ENCODE measurements at places on chromosomes 3 and 15. TPM values are rescaled to one million over a fixed set of nuclear protein-coding genes. Genes with fewer than 3 reads are reported as not detected.

DNA sequence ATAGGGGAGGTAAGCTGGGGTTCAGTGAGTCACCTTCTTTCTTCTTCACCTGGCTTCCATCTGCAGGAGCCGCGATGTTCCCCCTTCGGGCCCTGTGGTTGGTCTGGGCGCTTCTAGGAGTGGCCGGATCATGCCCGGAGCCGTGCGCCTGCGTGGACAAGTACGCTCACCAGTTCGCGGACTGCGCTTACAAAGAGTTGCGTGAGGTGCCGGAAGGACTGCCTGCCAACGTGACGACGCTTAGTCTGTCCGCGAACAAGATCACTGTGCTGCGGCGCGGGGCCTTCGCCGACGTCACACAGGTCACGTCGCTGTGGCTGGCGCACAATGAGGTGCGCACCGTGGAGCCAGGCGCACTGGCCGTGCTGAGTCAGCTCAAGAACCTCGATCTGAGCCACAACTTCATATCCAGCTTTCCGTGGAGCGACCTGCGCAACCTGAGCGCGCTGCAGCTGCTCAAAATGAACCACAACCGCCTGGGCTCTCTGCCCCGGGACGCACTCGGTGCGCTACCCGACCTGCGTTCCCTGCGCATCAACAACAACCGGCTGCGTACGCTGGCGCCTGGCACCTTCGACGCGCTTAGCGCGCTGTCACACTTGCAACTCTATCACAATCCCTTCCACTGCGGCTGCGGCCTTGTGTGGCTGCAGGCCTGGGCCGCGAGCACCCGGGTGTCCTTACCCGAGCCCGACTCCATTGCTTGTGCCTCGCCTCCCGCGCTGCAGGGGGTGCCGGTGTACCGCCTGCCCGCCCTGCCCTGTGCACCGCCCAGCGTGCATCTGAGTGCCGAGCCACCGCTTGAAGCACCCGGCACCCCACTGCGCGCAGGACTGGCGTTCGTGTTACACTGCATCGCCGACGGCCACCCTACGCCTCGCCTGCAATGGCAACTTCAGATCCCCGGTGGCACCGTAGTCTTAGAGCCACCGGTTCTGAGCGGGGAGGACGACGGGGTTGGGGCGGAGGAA, 2.6 kb downstream of the ISLR2 start:
- no peak overlapping the region for H3K27ac ChIP-seq
- peaks cover 96% of the 10 kb centered on the region for H3K27me3 ChIP-seq
- no peak for DNase-seq

GRCh38 chr3:48039487-48040190, 23.4 kb upstream of the MAP4 start:
- H3K36me3 ChIP-seq, result no peaks in the 10 kb centered on the region
- no peak overlapping the region for H3K4me3 ChIP-seq
- H3K27me3 ChIP-seq, result no peaks in the 10 kb centered on the region
- H3K4me1 ChIP-seq, result peaks cover 29% of the 10 kb centered on the region
- DNase-seq, result no peak
- peak overlapping the region; percentile 93 for H3K27ac ChIP-seq

GRCh38 chr15:84783493-84784251, 33.5 kb upstream of the ALPK3 start:
- no peak for DNase-seq
- H3K36me3 ChIP-seq, result peaks cover 29% of the 10 kb centered on the region
- H3K4me3 ChIP-seq, result no peak overlapping the region

DNA sequence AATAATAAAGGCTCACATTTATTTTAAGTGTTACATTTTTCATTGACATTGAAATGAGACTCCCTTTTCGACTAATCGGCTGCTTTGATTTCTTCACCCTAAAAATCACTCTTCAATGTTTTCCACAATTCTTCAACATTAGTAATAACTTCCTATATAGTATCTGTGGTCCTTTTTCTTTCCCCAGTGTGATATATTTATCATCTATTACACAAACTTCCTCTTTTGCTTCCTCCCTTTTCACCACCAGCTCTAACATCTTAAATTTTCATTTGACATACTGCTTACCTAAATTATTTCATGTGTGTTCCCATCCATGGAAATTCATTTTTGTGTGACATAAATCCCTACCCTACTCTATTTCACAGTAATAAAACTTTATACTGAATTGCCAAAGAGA, 244.4 kb downstream of the TIGIT start:
- H3K36me3 ChIP-seq, result peaks cover 4% of the 10 kb centered on the region
- DNase-seq, result no peak
- H3K4me1 ChIP-seq, result no peaks in the 10 kb centered on the region

DNA sequence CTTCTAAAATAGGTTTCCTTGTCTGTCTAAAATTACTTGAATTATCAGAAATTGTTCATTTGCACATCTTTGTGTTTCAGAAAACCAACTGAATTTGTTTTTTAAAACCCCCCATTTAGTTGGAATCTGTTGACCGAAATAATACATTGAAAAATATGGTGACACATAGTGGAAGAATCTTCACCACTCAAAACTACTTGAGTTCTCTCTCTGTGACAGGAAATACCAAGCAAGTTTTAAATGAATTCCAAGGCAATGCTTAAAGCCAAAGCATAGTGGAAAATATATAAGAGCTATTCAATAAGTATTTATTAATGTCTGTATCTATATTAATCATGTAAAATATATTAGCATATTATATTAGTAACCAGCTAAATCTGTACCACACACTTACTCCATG, 224.9 kb upstream of the COL8A1 start:
- DNase-seq, result no peak
- H3K27ac ChIP-seq, result no peak overlapping the region
- H3K27me3 ChIP-seq, result no peaks in the 10 kb centered on the region
- no peak overlapping the region for H3K4me3 ChIP-seq
- H3K4me1 ChIP-seq, result peaks cover 2% of the 10 kb centered on the region

DNA sequence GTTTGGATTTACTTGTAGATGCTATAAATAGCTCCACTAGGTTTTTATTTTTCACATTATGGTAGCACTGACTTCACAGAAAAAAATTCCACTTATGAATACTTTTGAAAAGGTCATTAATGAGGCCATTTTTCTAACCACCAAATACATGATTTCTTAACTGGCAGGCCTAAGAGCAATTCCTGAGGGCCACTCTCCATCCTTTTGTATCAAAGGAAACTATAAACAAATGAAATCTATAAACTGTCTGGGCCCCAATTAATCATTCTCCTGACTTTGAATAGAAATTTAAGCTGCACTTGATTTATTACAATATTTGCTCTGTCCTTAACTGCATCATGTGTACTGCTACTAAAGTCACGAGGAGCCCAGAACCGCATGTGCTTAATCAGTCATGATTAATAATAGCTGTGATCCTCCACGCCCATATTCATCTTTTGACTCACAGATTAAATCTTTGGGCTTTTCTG, 25.1 kb upstream of the MTMR10 start:
- H3K27me3 ChIP-seq, result no peaks in the 10 kb centered on the region
- peaks cover 10% of the 10 kb centered on the region for H3K36me3 ChIP-seq
- H3K27ac ChIP-seq, result peak overlapping the region; percentile 34
- peaks cover 5% of the 10 kb centered on the region for H3K4me1 ChIP-seq
- no peak for DNase-seq

DNA sequence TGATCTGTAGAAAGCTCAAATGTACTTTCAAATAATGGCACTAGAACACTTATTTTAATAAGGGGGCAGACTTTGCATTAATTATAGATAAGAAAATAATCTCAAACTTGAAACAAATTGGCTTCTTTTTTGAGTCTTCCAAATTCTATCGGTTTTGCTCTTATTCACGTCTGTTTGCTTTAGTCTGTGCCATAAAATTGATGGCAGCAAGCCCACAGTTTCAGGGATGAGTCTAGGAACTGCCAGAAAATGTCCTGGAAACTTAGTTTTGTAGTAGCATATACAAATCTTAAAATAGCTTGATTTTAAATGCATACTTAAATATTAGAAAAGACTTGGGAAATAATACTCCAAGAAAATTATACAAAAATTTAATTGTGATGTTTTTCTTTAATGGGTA, 39.7 kb downstream of the BCHE start:
- H3K27me3 ChIP-seq, result peaks cover 2% of the 10 kb centered on the region
- no peaks in the 10 kb centered on the region for H3K4me1 ChIP-seq
- H3K4me3 ChIP-seq, result no peak overlapping the region

GRCh38 chr3:183149915-183150750, 12.4 kb downstream of the LAMP3 start:
- H3K36me3 ChIP-seq, result no peaks in the 10 kb centered on the region
- H3K4me3 ChIP-seq, result no peak overlapping the region
- H3K27me3 ChIP-seq, result no peaks in the 10 kb centered on the region
- H3K4me1 ChIP-seq, result peaks cover 11% of the 10 kb centered on the region
- H3K27ac ChIP-seq, result no peak overlapping the region

- H3K27me3 ChIP-seq, result no peaks in the 10 kb centered on the region
- peaks cover 4% of the 10 kb centered on the region for H3K36me3 ChIP-seq
- DNase-seq, result peak; percentile 76
- H3K4me3 ChIP-seq, result peak within 1 kb of the TSS; percentile 76
- peaks cover 22% of the 10 kb centered on the region for H3K4me1 ChIP-seq
Observed at GRCh38 chr3:9916734-9917680, at the start of gene IL17RC. IL17RC (plus strand) TSS chr3:9917098; CDS start chr3:9917316, 218 bp downstream.

DNA sequence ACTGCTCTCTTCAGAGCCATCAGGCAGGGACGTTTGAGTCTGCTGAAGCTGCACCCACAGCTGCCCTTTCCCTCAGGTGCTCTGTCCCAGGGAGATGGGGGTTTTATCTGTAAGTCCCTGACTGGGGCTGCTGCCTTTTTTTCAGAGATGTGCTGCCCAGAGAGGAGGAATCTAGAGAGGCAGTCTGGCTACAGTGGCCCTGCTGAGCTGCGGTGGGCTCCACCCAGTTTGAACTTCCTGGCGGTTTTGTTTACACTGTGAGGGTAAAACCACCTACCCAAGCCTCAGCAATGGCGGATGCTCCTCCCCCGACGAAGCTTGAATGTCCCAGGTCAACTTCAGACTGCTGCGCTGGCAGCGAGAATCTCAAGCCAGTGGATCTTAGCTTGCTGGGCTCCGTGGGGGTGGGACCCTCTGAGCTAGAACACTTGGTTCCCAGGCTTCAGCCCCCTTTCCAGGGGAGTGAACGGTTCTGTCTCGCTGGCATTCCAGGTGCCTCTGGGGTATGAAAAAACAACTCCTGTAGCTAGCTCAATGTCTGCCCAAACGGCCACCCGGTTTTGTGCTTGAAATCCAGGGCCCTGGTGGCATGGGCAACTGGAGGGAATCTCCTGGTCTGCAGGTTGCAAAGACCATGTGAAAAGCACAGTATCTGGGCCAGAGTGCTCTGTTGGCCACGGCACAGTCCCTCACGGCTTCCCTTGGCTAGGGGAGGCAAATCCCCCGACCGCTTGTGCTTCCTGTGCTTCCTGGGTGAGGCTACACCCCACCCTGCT, 21.1 kb upstream of the ST6GAL1 start:
- no peak for DNase-seq
- H3K27me3 ChIP-seq, result no peaks in the 10 kb centered on the region
- H3K4me1 ChIP-seq, result no peaks in the 10 kb centered on the region
- no peak overlapping the region for H3K27ac ChIP-seq
- H3K4me3 ChIP-seq, result no peak overlapping the region

- H3K36me3 ChIP-seq, result no peaks in the 10 kb centered on the region
- DNase-seq, result no peak
- H3K27me3 ChIP-seq, result no peaks in the 10 kb centered on the region
- H3K4me1 ChIP-seq, result peaks cover 22% of the 10 kb centered on the region
- H3K27ac ChIP-seq, result no peak overlapping the region
Observed at GRCh38 chr3:65402597-65402996, 636.1 kb downstream of the MAGI1 start.

Gene DPPA2
- total RNA-seq, result 1.4 TPM

Gene SLC6A20
- not detected for total RNA-seq

Gene FGD5
- total RNA-seq, result 3.4 TPM

Gene RBP2
- total RNA-seq, result not detected
